ENCODE measurements at places on chromosomes 5 and 9.
A peak's percentile ranks its signal among the peaks of the same experiment; 100 is the strongest.

DNA sequence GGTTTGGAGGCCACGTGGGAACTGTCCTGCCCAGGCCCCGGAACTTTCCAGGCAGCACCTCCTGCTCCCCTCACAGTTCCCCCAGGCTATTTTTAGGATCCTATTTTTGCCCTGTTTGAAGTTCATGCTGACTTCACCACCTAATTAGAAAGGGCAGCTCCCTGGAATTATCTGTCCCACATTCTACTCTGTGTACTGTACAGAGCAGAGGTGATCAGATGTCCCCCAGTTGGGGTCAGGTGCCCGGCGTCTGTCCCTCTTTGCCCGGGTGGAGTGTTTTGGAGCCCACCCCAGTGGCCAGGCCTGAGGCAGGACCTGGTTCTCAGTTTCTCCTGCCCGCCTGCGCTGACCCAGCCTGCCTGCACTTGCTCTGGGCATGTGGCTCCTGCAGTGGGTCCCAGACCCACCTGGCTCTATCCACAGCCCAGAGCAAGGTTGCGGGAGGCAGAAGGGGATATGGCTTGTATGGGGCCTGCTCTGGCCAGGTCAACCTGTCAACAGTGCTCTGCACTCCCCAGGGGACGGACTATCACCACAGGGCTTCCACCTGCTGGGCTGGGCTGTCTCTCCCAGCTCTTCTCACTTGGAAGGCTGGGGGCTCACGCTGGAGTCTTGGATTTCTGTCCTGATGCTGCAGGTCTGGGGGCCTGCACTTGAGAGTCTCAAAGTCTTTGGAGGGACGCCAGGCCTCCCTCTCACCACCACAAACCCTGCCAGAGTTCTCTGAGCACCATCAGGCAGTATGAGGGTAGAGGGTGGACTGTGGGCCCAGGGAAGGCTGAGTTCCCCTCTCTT is 268.3 kb downstream of the GADD45G start:
- DNase-seq, result no peak

- DNase-seq, result no peak
Observed at GRCh38 chr5:1212881-1213280, 11.5 kb downstream of the SLC6A19 start.

GRCh38 chr5:132012371-132013005 is 1.0 kb upstream of the ACSL6 start:
- DNase-seq, result peak; percentile 64

GRCh38 chr9:126514037-126514821 is 99.5 kb upstream of the LMX1B start:
- no peak for DNase-seq

DNA sequence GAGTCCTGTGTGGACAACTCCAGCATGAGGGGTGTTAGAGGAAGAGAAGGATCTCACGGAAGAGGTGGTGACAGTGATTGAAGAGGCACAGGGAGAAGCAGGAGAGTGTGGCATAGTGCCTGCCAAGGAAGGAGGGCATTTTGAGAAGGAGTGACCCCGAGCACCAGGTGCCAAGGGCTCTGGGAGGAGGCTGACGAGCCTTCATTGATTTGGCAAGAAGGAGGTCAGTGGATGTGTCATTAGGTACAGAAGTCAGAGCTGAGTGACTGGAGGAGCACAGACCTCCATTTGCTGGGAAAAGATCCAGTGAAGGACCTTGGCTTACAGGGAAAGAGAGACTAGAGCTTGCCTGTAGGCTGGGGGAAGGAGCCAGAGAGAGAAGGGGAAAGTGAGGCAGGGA is 70.3 kb upstream of the ANGPTL2 start:
- no peak for DNase-seq

DNA sequence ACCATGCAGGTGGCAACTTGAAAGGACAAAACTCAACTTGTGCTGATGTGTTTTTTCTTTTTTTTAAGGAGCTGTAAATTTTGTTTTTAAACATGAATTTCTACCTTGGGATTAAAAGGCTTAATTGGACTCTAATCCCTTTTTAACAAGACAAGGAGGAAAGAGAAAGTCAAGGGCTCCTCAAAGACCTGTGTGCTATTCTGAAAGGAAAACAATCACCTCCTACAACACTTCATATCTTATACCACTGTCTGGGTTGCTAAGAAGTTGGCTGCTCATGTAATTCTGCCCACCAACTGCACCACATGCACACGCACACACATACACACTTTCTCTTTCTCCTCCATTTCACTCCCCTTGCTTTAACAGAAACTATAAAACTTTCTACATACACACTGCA is 78.6 kb downstream of the SH3RF2 start:
- no peak for DNase-seq

GRCh38 chr9:89969881-89970639 is 365.2 kb downstream of the GADD45G start:
- no peak for DNase-seq

- no peak for DNase-seq
Observed at GRCh38 chr9:88651682-88652633, 117.0 kb downstream of the NXNL2 start.

- DNase-seq, result no peak
Observed at GRCh38 chr9:28051559-28052503, 478.6 kb upstream of the C9orf72 start.

- DNase-seq, result no peak
Observed at GRCh38 chr5:40716000-40716399, 36.3 kb downstream of the PTGER4 start.

- no peak for DNase-seq
Observed at GRCh38 chr9:101115102-101115501, 86.6 kb downstream of the PLPPR1 start.

DNA sequence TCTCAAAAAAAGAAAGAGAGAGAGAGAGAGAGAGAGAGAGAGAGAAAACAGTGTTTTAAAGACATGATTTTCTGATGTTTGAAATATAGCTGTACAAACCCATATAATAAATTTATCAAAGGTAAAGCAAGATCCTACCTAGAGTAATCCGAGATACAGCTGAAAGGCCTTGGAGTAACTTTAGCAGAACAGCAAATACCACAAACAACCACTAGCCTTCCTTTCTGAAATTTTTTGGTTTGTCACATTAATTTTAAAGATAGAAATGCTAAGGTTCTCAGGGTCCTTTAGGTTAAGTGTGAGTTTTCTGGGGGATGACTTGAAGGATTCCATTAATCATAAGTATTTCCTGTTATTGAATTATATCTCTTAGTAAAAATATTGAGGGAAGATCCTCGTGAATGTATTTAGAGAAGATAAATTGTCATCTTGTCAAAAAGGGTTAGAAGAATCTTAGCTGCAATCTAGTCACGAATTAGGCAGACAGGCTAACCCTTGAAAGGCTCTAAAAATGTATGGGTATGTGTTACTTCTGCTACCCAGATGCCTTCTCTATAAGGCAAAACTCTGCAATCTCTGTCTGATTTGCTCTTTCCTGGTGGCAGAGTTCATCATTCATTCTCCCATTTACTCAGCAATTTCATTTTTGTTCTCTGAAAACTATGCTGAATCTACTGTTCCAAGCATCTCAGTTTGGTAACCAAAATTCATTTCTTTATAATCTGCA is 27.3 kb downstream of the F2RL2 start:
- no peak for DNase-seq

GRCh38 chr9:22079873-22080341 is 70.8 kb upstream of the CDKN2B start:
- DNase-seq, result peak; percentile 66

DNA sequence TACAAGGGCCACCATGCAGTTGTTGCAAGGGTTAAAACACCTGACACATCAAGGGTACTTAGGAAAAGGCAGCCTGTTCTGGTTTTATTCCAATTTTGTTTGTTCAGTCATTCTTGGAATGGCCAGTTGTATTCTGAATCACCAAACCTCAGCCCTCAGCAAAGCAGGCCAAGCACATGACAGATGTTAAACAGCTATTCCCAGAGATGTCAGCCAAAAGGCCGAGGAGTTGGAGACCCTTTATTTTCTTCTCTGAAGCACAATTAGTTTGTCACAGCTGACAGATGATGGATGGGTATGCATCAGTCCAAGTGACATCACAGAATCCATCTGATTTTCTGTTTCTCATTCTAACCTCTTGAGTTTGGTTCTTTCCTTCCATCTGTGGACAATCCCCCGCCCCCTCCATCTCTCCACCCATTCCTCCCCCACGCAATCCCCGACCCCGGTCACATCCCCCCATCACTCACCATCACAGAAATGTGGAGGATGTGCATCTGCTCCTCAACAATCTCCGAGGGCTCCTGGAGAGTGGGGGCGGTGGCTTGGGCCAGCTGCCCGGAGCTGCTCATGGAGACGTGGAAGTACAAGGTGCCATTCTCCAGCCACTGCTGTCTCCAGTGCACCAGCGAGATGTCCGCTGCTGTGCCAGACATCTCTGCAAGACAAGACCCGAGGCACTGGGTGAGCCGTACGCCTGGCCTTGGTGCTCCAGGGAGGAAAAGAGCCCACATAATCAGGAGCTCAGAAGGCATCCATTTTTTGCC is 123.8 kb downstream of the ASTN2 start:
- no peak for DNase-seq

DNA sequence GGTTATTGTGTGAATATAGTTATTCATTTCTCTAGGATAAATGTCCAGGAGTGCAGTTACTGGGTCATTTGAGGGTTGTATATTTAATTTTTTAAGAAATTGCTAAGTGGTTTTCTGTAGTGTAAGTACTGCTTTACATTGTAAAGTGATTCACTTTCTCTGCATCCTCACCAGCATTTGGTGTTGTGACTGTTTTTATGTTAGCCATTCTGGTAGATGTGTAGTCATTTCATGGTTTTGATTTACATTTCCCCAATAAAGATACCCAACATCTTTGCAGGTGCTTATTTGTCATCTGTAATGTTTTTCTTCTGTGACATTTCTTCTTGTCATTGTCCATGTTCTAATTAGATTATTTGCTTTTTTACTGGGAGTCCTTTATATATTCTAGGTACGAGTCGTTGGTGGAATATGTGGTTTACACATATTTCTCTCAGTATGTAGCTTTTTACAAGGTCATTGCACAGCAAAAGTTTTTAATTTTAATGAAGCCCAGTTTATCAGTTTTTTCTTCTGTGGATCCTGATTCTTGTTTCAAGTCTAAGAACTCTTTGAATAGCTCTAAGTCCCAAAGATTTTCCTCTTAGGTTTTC is 34.0 kb downstream of the SCGB3A1 start:
- no peak for DNase-seq

- no peak for DNase-seq
Observed at GRCh38 chr9:117116084-117116483, 298.8 kb downstream of the ASTN2 start.

- DNase-seq, result no peak
Observed at GRCh38 chr9:98558575-98558974, 150.2 kb downstream of the GABBR2 start.

- no peak for DNase-seq
Observed at GRCh38 chr9:117103438-117104110, 311.3 kb downstream of the ASTN2 start.

GRCh38 chr9:38107811-38108304 is 38.8 kb upstream of the SHB start:
- DNase-seq, result no peak

DNA sequence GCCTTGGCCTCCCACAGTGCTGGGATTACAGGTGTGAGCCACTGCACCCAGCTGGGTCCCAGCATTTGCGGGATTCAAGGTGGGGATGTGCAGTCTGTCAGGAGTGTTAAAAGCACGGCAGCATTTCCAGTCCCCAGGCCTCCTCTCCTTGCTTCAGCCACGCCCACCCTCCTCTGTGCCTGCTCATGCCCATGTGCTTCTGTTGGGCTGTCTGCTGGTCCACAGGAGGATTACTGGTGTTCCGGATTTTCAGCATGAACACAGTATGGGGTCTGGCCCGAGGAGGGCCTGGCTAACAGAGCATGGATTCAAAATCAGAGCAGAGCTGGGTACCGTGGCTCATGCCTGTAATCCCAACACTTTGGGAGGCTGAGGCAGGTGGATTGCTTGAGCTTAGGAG is 5.5 kb downstream of the ARRDC1 start:
- no peak for DNase-seq

- no peak for DNase-seq
Observed at GRCh38 chr9:14270358-14271092, 43.4 kb downstream of the NFIB start.

GRCh38 chr5:42691413-42691937 is 65.1 kb upstream of the CCDC152 start:
- no peak for DNase-seq

DNA sequence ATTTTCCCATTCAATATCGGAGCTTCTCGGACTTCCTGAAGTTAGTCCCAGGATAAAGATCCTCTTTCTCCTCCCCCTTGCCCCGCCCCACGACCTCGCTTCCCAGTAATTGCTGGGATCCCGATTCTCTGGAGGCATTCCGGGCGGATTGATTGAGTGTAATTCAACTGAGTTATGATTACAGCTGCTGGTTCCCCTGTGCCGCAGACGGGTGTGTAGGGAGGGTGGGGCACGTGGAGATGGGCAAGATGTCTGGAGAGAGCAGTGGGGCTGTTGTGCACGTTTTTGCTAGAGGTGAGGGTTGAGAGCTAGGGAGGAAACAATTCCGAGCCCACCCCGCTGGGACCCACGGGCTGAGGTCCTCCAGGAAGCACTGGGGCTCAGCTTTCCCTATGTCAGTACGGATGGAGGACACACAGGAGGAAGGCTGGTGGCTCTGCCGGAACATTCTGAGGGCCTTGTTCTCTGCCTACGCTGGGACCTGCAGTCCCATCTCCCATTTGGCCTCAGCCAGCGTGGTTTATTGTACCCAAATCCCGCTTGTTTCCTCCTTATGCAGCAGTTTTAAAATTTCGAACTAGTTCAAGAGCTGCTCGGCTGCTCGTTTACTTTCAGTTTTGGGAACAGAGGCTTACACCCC is 2.4 kb upstream of the DMRT2 start:
- no peak for DNase-seq

GRCh38 chr5:76544268-76544926 is 78.8 kb downstream of the F2RL2 start:
- no peak for DNase-seq

DNA sequence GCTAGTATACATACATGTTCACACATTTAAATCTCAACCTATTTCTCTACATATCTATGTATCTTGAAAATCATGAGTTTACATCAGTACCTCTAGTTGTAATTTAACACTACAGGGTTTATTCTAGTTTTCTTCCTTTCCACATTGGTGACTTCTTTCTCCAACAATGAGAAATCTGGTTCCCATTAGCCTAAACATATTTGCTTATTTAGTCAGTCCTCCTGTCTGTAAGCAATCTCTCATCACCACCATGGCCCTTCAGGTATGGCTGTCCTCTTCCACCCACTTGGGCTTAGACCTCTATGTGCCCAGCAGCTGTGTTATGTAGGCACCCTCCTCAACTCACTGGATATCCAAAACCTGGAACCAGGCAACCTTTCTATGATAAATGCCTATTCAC is 8.0 kb upstream of the SPATA31D1 start:
- DNase-seq, result no peak

DNA sequence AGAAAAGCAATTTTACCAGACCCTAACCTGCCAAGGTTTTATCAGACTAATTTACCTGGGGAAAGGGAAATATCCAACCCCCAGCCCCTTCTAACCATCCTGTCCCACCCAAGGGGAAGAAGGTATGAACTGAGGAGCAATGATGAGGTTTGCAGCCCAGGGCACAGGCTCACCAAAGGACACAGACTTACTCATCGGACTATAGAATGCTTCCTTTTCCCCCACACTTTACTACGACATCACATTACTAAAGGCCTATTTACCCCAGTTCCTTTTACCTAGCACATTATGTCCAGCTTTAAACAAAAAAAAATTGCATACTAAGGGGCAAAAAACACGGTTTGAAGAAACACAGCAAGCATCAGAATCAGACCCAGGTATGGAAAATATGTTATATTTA is 94.1 kb upstream of the FST start:
- no peak for DNase-seq

- DNase-seq, result no peak
Observed at GRCh38 chr5:101955891-101956290, 340.2 kb downstream of the SLCO4C1 start.
